ENCODE measurements at places on chromosomes 12 and 14.

GRCh38 chr14:37594971-37595808 lies at the start of the genes FOXA1 and TTC6:
TSS of gene FOXA1 (minus strand) at chr14:37595249. CDS start at chr14:37594972, 277 bp downstream.
TSS of gene TTC6 (plus strand) at chr14:37595629. CDS start at chr14:37622065, 26,436 bp downstream.
- DNase-seq, result no peak

DNA sequence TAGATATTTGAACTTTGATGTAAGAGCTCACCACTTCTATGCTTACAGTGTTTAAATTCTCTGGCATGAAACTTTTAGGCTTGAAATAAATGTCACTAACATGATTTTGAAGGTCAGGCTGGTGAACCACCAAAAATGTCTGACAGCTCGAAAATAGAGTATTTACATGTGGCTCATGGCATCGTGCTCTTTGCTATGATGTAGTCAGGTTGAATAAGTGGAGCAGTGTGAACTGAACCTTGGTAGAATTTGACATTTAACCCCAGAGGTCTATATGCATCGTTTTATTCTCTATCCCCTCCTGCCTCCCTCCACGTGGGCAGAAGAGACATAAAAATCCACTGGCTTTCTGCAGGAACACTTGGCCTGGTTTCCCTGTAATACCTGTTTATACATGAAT lies 369.7 kb upstream of the ATP2B1 start:
- no peak for DNase-seq

DNA sequence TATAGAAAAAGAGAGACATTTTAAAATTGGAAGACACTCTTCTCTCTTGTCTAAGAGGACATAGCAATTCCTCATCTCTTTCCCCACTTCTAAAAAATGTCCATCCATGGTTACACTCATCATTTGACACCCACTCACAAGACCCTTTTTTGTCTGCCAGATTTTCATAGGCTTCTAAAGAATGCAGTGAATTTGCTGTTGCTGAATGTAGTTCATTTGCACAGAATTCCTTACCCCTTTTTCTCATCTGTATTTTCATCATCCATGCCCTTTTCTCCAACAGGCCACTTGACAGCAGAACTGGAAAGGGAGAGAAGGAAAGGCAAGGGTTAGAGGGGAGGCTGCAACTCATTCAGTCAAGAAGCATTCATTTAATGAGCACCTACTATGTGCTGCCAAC lies 128.0 kb downstream of the NUAK1 start:
- DNase-seq, result no peak

GRCh38 chr12:117732761-117733548 lies 235.8 kb downstream of the KSR2 start:
- no peak for DNase-seq

Measured in stimulated activated CD4-positive, alpha-beta T cell treated with anti-CD3 and anti-CD28 coated beads, Interleukin-2, amount 100 ng/mL, for 48 hours (primary cell).